ENCODE measurements at places on chromosomes 3 and 15. TPM values are rescaled to one million over a fixed set of nuclear protein-coding genes. Genes with fewer than 3 reads are reported as not detected.
A peak's percentile ranks its signal among the peaks of the same experiment; 100 is the strongest.

DNA sequence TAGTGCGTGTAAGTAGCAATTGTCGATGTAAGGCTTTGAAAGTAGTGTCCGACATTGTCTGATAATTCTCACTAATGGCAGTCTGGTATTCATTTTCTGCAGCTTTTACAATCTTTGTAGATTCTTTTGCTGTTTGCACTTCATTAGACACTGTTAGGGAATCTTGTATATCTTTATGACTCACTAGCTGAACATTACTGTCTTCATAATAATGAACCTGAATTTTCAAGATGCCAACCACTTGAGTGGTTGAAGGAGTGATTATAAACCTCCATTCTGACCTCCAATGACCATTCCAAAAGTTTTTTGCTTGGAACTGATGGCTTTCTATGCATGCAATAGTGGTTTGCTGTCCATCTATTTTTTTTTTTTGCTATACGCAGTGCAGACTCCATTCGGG is 76.4 kb upstream of the MFGE8 start:
- DNase-seq: peak; percentile 87

GRCh38 chr3:64081235-64081630 is 57.9 kb upstream of the PSMD6 start:
- DNase-seq: no peak

GRCh38 chr3:139970526-139970925 is 35.5 kb downstream of the CLSTN2 start:
- DNase-seq: no peak

DNA sequence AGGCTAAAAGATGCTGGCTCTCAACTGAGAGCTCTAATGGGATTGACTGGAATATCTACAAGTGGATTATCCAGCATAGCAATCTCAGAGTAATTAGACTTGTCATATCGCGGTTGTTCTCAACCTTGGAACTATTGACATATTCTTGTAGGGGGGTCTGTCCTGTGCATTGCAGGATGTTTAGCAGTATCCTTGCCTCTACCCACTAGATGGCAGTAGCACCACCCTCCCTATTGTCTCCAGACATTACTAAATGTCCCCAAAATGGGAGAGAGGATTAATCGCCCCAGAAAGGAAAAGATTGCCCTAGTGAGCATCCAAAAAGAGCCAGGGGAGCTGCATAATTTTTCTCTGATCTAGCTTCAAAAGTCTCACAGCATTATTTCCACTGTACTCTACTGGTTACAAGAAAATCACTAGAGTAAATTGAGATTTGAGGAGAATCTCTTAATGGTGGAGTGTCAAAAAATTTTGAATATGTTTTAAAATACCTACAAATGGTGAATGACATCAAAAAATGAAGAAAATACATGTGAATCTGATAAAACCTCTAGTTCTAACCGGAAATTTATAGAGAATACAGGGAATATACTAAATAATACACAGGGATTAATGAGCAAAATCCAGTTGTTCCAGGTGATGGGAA is 388.2 kb upstream of the AGTR1 start:
- no peak for DNase-seq

GRCh38 chr15:90986790-90987507 is 7.4 kb downstream of the PRC1 start:
- DNase-seq: no peak

The SLC12A1 gene
- not detected for total RNA-seq

The SNTN gene
- total RNA-seq: not detected

DNA sequence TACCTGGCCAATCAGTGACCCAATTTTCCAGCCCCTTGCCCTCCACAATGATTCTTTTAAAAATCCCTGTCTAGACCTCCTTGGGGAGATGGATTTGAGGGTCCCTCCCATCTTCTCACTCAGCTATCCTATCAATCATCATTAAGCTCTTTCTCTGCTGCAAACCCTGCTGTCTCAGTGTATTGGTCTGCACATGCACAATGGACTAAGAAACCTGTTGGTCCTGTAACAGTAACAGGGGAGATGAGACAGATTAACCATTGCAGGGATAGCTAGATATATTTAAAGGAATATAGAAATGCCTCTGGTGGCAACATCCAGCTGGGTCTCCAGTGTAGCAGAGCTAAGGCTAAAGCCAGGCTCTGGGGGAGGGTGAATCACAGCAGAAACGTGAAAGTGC is 74.6 kb upstream of the CHRNA7 start:
- DNase-seq: no peak

DNA sequence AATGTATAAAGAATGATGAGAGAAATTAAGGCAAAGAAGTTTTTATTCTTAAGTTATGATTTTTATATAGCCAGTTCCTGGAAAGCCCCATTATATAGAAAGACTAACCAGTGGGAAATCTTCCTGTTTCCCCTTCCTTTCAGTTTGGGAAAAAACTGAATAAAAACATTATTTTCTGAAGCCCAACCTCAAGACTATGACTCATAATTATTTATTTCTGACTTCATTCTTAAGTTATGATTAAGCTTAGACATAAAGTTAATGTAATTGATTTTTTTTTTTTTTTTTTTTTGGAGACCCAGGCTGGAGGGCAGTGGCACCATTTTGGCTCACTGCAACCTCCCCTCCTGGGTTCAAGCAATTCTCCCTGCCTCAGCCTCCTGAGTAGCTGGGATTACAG is 55.8 kb downstream of the TRPC1 start:
- no peak for DNase-seq

Measured in SJSA1 (cell line).